ENCODE measurements at places on chromosomes 2 and 18.

DNA sequence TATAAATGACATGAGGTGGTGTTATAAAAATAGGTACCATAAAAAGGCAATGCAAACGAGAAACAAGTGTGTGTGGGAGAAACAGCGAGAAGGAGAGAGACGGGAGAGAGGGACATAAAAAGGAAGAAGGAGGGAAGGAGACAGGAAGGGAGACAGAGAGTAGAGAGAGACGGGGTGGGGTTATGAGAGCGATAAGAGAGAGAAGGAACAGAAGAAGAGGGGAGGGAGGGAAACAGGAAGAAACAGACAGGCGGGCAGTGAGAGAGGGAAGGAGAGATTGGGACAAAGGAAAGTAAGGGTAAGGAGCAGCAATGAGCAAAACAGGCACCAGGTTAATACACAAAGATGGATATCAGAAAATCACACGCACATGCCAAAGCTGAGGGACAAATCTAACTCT is 83.7 kb downstream of the TGFA start:
- H3K36me3 ChIP-seq, result no peaks in the 10 kb centered on the region
- no peak overlapping the region for H3K27ac ChIP-seq
- DNase-seq, result no peak
- no peak overlapping the region for H3K4me3 ChIP-seq
- H3K27me3 ChIP-seq, result no peaks in the 10 kb centered on the region

- H3K27me3 ChIP-seq, result no peaks in the 10 kb centered on the region
- DNase-seq, result no peak
- H3K36me3 ChIP-seq, result no peaks in the 10 kb centered on the region
- no peaks in the 10 kb centered on the region for H3K4me1 ChIP-seq
These were observed 165.6 kb upstream of the VRK2 start for GRCh38 chr2:57880967-57881366.

GRCh38 chr2:2861666-2862240 is 515.9 kb downstream of the EIPR1 start:
- no peak overlapping the region for H3K4me3 ChIP-seq
- H3K27ac ChIP-seq, result no peak overlapping the region
- DNase-seq, result no peak
- no peaks in the 10 kb centered on the region for H3K36me3 ChIP-seq

- H3K27ac ChIP-seq, result no peak overlapping the region
- no peaks in the 10 kb centered on the region for H3K36me3 ChIP-seq
- no peaks in the 10 kb centered on the region for H3K27me3 ChIP-seq
- DNase-seq, result no peak
These were observed 116.8 kb upstream of the TTC39C start for GRCh38 chr18:23897733-23898132.

DNA sequence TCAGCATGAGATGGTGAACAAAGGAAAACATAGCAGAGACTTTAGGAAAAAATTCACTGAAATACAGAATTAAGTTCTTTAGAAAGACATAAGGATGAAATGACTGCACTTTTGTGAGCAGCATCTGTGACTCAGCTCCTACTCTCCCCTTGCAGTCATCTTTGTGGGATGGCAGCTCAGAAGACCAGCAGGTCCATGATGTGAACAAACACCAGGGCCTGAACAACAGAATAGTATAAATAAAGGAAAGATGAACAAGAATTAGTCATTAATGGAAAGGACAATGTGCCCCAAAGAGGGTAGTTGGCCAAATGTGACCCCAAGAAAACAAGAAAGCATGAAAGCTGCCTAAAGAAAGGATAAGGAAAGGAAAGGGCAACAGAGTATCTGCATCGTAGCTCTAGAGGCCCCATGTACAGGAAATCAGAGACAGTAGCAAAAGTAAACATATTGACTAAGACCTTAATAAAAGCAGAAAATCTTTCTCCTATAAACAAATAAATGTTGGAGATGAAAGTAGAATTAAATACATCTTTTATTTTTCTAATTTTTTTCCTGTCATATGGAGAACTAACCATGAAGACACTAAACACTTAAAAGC is 318.0 kb downstream of the ZEB2 start:
- peaks cover 2% of the 10 kb centered on the region for H3K36me3 ChIP-seq
- DNase-seq, result no peak
- no peaks in the 10 kb centered on the region for H3K27me3 ChIP-seq
- H3K4me1 ChIP-seq, result no peaks in the 10 kb centered on the region
- H3K27ac ChIP-seq, result no peak overlapping the region

DNA sequence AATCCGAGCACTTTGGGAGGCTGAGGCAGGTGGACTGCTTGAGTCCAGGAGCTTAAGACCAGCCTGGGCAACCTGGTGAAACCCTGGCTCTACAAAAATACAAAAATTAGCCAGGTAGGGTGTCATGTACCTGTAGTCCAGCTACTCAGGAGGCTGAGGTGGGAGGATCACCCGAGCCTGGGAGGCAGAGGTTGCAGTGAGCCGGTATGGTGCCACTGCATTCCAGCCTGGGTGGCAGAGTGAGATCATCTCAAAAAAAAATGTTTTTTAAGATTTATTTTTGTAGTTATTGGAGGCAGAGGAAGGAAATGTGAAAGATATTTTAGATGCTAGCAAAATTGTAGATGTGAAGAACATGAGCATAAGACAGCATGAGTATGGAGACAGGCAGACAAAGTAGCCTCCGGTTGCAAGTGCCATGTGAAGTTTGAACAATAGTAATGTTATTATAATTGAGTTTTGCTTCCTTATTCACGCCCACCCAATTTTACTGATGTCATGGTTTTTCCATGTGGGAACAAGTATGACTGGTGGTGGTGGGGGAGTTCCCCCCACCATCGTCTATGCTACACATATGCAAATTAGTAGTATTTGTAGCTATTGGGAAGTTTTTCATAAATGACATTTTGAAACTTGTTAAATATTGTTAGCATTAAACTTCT is 18.0 kb downstream of the REL start:
- DNase-seq, result no peak
- no peaks in the 10 kb centered on the region for H3K27me3 ChIP-seq
- H3K4me1 ChIP-seq, result no peaks in the 10 kb centered on the region
- H3K36me3 ChIP-seq, result peaks cover 70% of the 10 kb centered on the region
- no peak overlapping the region for H3K4me3 ChIP-seq
- no peak overlapping the region for H3K27ac ChIP-seq

DNA sequence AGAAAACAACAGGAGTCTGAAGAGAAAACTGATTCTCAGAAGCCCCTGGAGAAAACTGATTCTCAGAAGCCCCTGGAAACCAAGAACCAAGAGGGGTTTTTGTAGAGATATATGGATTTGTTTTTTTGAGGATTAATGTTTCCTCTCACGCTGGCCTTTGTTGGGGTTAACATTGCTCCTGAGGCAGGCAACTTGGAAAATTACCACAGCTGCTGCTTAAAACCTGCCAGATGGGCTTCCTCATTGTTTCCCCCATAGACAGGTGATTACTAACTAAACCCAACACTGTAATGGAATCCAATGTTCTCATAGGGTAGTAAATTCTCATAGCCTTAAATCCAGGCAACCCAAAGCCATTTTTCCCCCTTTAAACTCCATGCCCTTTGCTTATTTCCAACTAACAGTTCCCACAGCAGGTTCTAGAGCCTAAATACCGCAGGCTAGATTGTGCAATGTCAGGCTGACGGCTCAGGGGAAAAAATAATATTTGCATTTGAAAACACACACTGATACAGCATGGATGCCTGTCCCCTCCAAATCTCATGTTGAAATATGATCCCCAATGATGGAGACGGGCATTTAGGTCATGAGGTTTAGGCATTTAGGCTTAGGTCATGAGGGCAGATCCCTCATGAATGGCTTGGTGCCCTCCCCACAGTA is 272.3 kb upstream of the PKDCC start:
- no peak overlapping the region for H3K27ac ChIP-seq
- no peaks in the 10 kb centered on the region for H3K36me3 ChIP-seq
- H3K4me3 ChIP-seq, result no peak overlapping the region
- H3K4me1 ChIP-seq, result no peaks in the 10 kb centered on the region
- H3K27me3 ChIP-seq, result no peaks in the 10 kb centered on the region

GRCh38 chr2:231356466-231356844 is 39.1 kb upstream of the B3GNT7 start:
- H3K4me3 ChIP-seq, result no peak overlapping the region
- H3K36me3 ChIP-seq, result no peaks in the 10 kb centered on the region
- no peaks in the 10 kb centered on the region for H3K4me1 ChIP-seq
- H3K27me3 ChIP-seq, result no peaks in the 10 kb centered on the region
- DNase-seq, result no peak

GRCh38 chr2:73072416-73072815 is 904 bp upstream of the SFXN5 start:
- DNase-seq, result no peak
- peaks cover 14% of the 10 kb centered on the region for H3K4me1 ChIP-seq
- H3K4me3 ChIP-seq, result peak overlapping the region; percentile 89
- no peak overlapping the region for H3K27ac ChIP-seq
- H3K36me3 ChIP-seq, result no peaks in the 10 kb centered on the region

- H3K4me3 ChIP-seq, result no peak overlapping the region
- no peaks in the 10 kb centered on the region for H3K27me3 ChIP-seq
- H3K36me3 ChIP-seq, result no peaks in the 10 kb centered on the region
- no peak for DNase-seq
- no peak overlapping the region for H3K27ac ChIP-seq
- H3K4me1 ChIP-seq, result peaks cover 5% of the 10 kb centered on the region
These were observed 74.5 kb downstream of the SPRED2 start for GRCh38 chr2:65357959-65358294.

- H3K36me3 ChIP-seq, result peaks cover 5% of the 10 kb centered on the region
- H3K4me1 ChIP-seq, result no peaks in the 10 kb centered on the region
- no peaks in the 10 kb centered on the region for H3K27me3 ChIP-seq
- no peak overlapping the region for H3K4me3 ChIP-seq
- DNase-seq, result no peak
These were observed 43.3 kb upstream of the ZFP36L2 start for GRCh38 chr2:43269706-43270105.

GRCh38 chr2:208570851-208571763 is 164.5 kb downstream of the PTH2R start:
- H3K4me1 ChIP-seq, result no peaks in the 10 kb centered on the region
- peak overlapping the region; percentile 22 for H3K27ac ChIP-seq
- no peaks in the 10 kb centered on the region for H3K27me3 ChIP-seq
- no peak overlapping the region for H3K4me3 ChIP-seq

DNA sequence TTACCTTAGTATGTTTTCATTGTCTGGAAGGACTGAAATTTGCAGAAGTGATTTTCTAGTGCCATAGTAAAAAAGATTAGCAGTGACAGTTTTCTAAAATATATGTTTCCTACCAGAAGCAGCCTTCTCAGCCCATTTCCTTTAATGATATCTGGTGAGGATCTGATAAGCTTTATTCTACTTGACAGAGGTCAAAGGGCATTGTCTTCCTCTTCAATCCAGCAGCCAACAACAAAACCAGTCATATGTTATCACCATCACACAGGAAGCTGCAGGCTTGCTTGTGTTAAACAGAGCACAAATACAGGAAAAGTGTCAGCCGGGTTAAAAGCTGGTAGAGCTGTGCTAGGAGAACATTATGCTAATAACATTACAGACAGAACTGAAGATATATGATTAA is 35.6 kb upstream of the ZSWIM2 start:
- H3K4me1 ChIP-seq, result peaks cover 23% of the 10 kb centered on the region
- H3K36me3 ChIP-seq, result peaks cover 4% of the 10 kb centered on the region
- peak; percentile 92 for DNase-seq
- no peaks in the 10 kb centered on the region for H3K27me3 ChIP-seq
- no peak overlapping the region for H3K4me3 ChIP-seq

DNA sequence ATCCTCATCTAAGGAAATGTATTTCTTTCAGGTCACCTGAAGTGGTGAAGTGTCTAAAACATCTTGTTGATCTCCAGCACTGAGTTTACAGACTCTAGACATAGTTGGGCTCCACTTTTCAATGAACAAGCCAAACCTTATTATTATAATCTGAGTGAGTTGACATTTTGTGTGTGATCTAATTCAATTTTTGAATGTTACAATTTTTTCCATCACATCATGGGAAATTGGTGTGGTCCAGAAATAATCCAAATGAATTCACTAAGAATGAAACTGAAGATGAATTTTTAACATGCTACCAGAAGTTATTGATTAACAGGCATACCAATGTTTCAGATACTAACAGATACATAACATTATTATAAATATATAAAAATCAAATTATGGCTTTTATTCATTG is 75.6 kb upstream of the EFEMP1 start:
- no peak for DNase-seq
- H3K27me3 ChIP-seq, result no peaks in the 10 kb centered on the region
- H3K36me3 ChIP-seq, result no peaks in the 10 kb centered on the region
- H3K4me1 ChIP-seq, result no peaks in the 10 kb centered on the region

GRCh38 chr2:139963863-139964355 is 1183.7 kb upstream of the NXPH2 start:
- H3K4me1 ChIP-seq, result no peaks in the 10 kb centered on the region
- H3K36me3 ChIP-seq, result no peaks in the 10 kb centered on the region
- no peak overlapping the region for H3K4me3 ChIP-seq
- DNase-seq, result no peak

DNA sequence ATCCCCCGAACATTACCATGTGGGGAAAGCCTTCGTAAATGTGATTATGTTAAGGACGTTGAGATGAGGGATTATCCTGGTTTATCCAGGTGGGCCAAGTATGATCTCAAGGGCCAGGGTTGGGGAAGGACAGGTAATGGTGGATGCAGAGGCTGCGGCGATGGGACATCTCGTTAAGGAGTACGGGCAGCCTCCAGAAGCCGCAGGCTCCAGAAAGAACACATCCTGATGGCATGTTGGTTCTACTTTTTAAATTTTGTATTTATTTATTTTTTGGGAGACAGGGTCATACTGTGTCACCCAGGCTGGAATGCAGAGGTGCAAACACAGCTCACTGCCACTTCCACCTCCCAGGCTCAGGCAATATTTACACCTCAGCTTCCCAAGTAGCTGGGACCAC is 86.2 kb upstream of the RAB6C start:
- no peak overlapping the region for H3K4me3 ChIP-seq
- H3K27ac ChIP-seq, result no peak overlapping the region
- no peaks in the 10 kb centered on the region for H3K36me3 ChIP-seq
- DNase-seq, result no peak
- H3K27me3 ChIP-seq, result no peaks in the 10 kb centered on the region

GRCh38 chr2:197265924-197266323 is 44.7 kb downstream of the ANKRD44 start:
- no peaks in the 10 kb centered on the region for H3K36me3 ChIP-seq
- H3K4me1 ChIP-seq, result peaks cover 21% of the 10 kb centered on the region
- no peak overlapping the region for H3K27ac ChIP-seq
- H3K4me3 ChIP-seq, result no peak overlapping the region

- no peak for DNase-seq
- no peaks in the 10 kb centered on the region for H3K27me3 ChIP-seq
- H3K36me3 ChIP-seq, result peaks cover 9% of the 10 kb centered on the region
These were observed 107.0 kb downstream of the MGAT5 start for GRCh38 chr2:134360745-134361487.

- peaks cover 5% of the 10 kb centered on the region for H3K4me1 ChIP-seq
- no peak overlapping the region for H3K4me3 ChIP-seq
- no peak for DNase-seq
- H3K27ac ChIP-seq, result no peak overlapping the region
- no peaks in the 10 kb centered on the region for H3K27me3 ChIP-seq
- H3K36me3 ChIP-seq, result no peaks in the 10 kb centered on the region
These were observed 206.9 kb downstream of the ICOS start for GRCh38 chr2:204143216-204144014.

Data from common myeloid progenitor, CD34-positive (primary cell).